ENCODE measurements at places on chromosomes 1 and 21.

DNA sequence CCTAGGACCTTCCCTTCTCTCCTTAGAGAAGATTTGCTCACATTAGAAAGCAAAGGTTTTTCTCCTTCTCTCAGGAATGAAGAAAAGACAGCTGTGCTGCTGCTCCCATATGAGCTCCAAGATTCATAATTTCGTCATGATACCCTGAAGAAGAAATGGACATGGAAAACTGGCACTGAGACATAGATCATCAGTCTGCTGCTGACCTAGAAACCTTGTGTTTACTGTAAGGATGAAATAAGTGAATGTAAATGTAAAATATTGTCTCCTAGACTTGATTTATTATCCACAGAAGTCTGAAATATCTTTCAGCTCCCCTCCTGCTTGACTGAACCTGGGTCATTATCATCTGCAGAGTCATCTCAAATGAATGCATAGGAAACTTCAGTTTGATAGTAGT, 77.9 kb downstream of the ZC3H11B start:
- DNase-seq, result no peak

- no peak for DNase-seq
Observed at GRCh38 chr1:110070282-110070669, 196 bp downstream of the ALX3 start.

DNA sequence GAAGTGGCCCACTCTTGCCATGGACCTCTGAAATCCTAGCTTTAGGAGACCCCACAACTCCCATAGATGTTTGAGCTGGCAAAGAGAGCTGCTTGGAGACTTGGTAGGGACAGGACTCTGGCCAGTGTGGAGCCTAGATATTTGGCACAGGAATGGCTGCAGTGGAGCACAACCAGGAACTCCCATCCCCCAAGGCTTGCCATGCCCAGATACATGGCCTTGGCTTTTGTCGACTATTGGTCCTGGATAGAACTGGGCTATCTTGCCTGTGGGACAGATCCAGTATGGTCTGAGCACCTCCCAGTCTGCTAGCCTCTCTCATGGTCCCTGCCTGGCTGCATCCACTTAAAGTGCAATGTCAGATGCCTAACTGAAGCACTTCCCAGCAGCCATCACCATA, 7.8 kb upstream of the GBP2 start:
- DNase-seq, result no peak

DNA sequence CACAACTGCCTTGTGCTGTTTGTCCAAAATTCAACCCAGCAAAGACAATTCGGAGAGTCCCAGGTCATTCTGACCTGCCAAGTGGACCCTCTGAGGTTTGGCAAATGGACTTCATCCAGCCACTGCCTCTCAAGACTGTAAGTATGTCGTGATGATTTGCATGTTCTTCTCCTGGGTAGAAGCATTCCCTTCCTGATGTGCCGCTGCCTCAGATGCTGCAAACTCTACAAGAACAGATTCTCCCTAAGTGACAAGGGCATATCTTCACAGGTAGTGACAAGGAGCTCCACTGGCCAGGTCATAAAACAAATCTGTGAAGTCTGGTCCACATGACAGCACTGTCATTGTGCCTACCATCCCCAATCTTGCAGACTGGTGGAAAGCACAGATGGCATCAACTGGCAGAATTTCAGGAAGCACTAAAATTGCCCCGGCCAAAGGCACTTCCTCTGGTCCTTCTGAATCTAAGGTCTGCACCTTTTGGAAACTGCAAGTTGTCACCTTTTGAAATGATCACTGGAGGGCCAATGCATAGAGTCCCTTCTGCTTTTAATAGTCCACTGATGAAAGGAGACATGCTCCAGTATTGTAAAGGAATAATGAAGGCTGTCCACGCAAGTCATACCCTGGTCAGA, 27.4 kb downstream of the POFUT2 start:
- no peak for DNase-seq

DNA sequence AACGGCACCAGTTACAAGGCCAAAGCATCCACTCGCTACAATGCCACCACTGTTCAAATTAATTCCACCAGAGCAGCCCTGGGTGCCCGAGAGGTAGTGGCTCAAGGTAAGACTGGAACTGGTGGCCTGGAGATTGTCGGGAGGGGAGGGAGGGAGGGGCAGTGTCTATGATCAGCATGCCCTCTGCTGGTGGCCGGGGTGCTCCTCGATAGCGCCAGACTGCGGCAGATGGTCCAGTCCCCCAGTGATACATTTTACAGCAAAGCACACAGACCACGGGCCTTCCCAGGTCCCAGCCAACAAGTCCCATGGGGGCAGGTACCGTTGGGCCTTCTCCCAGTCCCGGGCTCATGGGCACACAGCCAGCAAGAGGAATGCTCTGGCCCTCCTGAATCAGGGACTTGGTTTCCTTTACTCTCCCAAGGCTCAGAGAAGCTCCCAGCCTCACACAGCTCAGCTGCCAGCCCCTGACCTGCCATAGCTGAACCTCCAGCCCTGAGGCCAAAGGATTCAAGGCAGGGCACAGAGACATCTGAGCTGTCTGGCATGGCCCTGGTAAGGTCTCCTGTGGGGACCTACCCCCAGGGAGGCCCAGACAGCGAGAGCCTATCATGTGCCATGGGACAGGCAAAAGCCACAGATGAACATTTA, 15.3 kb downstream of the ACOT7 start:
- no peak for DNase-seq
